ENCODE measurements at places on chromosomes 1 and 21.

GRCh38 chr1:108841703-108842102, 15.2 kb downstream of the AKNAD1 start:
- DNase-seq: no peak

DNA sequence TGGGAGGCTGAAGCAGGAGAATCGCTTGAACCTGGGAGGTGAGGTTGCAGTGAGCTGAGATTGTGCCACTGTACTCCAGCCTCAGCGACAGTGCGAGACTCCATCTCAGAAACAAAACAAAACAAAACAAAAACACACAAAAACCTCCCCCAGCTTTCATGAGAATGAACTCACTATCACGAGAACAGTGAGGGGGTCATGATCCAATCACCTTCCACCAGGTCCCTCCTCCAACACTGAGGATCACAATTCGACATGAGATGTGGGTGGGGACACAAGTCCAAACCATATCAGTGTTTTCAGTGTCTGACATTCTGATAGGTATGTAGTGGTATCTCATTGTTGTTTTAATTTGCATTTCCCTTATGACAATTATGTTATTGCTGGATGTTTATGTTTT, 31.5 kb upstream of the DYRK1A start:
- DNase-seq: no peak

DNA sequence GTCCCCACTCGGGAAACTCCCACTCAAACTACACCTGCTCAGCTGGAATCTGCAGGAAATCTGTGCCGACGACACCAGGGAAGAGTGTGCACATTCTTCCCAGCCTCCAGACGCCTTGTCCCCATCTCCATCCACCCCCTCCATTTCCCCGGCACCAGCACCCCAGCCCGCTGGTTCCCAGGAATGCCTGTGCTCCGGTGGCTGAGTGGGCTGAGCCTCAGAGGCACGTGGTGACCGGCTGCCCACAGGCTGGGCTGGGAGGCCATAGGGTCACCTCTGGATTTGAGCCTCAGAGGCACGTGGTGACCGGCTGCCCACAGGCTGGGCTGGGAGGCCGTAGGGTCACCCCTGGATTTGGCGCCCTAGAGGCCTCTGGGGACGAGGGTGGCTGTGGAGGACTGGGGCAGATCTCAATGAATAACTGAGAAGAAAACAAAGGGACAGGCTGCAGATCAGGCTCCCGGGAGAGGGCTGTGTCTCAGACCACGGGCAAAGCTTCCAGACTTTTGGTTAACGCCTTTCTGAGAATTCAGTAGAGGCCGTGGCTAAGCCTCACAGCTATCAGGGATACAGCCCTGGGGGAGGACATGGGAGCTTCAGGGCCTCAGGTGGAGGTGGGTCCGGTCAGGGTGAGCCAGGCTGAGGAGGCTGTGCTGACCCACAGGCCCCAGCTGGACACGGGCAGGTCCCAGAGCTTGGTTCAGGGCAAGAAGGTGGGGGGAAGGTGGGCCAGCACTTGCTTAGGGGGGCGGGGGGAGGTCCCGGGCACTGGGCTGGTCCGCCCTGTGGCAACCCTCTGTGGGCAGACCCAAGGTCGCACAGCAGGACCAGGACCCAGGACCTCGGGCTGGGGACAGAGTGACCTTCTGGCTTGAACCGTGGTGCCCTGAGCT, 17.3 kb upstream of the TTLL10 start:
- DNase-seq: no peak

DNA sequence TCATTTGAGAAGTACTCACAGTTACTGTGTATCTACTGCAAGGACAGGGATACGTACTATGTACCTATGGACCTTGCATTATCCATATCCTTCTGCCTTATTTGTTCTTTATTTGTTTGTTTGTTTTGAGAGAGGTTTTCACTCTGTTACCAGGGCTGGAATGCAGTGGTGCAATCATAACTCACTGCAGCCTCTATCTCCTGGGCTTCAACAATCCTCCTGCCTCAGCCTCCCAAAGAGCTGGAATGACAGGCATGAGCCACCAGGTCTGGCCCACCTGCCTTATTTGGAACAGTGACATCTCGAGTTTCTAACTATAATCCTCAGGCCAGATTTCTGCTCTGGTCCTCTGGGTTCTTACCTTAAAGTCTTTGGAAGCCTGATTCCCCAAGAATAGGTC, 395.5 kb upstream of the PKN2 start:
- no peak for DNase-seq

DNA sequence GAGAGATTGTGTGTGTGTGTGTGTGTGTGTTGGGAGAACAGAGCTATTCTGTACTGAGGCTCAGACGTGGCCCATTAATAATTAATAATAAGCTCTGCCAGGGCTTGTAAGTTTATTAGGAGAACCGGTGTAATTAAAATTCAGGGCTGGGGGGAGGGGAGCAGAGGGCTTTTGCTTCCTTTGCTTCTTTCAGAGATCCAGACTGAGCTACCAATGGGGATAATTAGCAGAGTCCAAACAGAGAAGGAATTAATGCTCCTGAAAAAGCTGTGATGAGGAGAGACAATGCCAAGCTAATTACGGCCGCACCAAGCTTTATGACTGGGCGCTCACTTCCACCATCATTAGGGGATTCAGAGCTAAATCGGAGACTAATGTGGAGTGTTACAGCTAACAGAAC, 4.5 kb downstream of the SYT6 start:
- DNase-seq: no peak

- no peak for DNase-seq
These were observed 74.1 kb upstream of the ACTRT2 start for GRCh38 chr1:2946999-2947690.

GRCh38 chr1:45892068-45892785, 88.8 kb downstream of the MAST2 start:
- DNase-seq: no peak

- DNase-seq: no peak
These were observed 1.7 kb upstream of the ARHGAP29 start for GRCh38 chr1:94239051-94239450.

- DNase-seq: no peak
These were observed 298.2 kb downstream of the SPATA17 start for GRCh38 chr1:217929213-217929885.

GRCh38 chr1:33036051-33036525, 595 bp downstream of the AK2 start:
- no peak for DNase-seq

DNA sequence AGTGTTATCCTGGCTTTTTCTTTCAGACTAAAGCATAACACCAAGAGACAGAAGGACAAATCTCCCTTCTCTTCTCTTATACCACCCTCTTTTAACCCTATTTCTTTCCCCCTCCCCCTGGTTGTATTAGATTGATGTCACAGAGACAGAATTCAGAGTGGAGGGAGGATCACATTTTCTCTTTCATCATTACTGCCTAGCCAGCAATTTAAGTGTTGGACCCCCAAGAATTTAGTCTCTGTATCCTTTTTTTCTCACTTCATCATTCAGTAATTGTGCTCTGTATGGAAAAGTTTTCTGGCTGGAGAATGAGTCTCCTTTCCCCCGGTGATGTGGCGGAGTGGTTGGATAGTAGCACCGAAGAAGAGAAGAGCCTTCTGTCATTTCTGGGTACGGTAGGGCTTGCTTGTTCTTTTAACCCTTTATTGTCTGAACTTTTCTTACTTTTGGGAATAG, 124.8 kb downstream of the CLEC20A start:
- DNase-seq: no peak

- DNase-seq: no peak
These were observed 7.3 kb downstream of the MRPS6 start for GRCh38 chr21:34080710-34081109.

GRCh38 chr1:33269621-33270020, 13.3 kb downstream of the ZNF362 start:
- DNase-seq: no peak

GRCh38 chr1:149843431-149844041, 55.8 kb upstream of the BOLA1 start:
- no peak for DNase-seq

DNA sequence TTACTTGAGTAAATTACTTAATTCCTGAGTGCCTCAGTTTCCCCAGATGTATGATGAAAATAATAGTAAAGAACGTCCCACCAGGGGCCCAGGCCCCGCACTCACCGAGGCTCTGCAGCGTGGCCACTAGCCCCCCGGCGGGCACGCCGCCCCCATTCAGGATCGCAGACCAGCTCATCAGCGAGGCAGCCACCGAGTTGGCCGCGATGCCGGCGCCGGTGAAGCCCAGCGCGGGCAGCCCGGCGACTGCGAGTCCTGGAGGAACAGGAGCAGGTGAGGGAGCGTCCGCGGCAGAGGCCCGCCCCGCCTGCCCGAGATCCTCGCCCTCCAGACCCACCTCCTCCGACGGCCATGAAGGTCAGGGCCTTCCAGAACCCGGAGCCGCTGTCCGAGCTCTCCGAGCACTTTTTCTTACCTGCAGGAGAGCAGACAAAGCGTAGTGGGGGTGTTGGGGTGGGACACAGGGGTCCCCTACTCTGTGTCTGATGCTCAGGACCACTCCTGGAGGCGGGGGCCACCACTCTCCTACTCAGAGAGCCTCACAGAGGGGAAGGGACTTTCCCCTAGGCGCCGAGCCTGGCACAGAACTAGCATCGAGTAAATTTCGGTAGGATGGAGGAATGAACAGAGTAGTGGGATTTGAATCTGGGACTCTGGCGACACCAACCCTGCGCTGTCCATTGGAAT, 3.7 kb downstream of the IFI6 start:
- DNase-seq: no peak

DNA sequence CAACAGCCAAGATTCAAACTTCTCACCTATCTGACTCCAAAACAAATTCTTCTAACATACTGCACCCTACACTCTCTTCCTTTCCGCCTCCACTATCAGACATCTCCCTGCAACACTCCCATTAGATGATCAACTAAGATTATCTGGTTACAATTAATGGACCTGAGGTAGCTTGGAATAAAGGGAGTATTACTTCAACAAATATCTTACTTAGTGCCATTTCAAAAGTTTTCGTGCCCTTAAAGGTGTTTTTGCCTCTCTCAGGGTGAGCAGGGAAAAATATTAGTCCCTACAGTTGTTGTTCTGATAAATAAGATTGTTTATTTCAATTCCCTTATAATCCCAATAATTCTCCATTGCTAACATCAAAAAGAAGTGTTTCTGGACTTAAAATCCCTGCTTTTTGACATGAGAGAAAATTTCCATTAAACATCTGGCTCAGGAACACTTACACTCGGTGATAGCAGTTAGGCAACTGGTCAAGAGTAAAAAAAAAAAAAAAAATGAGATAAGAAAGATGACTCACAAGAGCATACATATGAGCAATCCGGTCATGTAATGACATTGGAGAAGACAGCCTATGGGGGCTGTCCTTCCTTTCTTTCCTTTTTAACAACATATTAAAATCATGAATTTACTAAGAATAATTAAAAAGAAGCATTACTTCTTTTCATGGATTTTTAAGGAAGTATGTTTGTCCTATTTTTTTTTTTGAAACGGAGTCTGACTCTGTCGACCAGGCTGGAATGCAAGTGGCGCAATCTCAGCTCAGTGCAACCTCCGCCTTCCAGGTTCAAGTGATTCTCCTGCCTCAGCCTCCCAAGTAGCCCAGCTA, 7.6 kb downstream of the RSBN1 start:
- no peak for DNase-seq

- no peak for DNase-seq
These were observed 6.8 kb downstream of the ATP5PO start for GRCh38 chr21:33908760-33909159.

DNA sequence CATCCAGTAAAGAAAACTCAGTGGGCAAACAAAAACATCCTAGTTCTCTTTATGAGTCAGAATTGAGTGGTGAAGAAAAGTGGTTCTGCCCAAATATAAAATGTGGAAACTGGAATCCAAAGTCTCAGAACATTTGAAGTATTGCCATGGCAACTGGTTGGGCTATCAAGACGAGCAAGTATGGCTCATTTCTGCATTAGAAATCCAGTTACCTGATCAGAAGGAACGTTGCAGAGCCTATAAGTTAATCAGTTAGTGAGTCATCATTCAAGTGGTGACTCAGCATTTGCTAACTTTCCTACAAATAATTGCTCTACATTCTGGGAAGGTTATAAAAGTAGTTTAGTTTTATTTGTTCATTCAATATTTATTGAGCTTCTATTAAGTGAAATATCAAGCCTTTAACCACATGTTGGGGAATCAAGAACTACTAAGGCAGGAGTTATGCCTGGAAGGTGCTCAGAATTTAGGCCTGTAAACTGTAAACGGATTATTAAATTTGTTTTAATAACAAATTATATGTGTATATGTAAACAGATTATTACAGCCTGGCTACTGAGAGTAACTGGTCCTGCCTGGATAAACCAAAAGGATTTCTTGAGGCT, 104.3 kb downstream of the PAPPA2 start:
- no peak for DNase-seq

- DNase-seq: no peak
These were observed 22.3 kb downstream of the KCND3 start for GRCh38 chr1:111967067-111967690.

- no peak for DNase-seq
These were observed 740.5 kb upstream of the B3GALT2 start for GRCh38 chr1:193926956-193927355.

DNA sequence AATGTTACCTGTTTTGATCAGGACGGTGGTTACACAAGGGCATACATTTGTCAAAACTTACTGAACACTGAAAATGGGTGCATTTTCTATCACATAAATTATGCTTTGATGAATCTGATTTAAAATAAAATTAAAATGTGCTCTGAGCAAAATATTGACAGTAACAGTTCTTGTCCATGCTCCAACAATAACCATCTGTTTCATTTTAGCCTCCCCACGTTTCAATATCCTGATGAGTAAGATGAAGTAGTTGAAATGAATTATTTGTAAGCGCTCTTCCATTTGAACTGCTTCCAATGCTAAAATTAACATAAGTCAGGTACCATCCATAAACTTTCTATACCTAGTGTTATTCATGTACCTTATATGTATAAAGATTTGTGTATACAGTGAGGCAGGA, 365.4 kb downstream of the LTN1 start:
- DNase-seq: no peak

GRCh38 chr1:168636642-168637111, 60.3 kb downstream of the XCL1 start:
- DNase-seq: no peak

GRCh38 chr1:4564051-4564450, 90.4 kb upstream of the AJAP1 start:
- DNase-seq: no peak

GRCh38 chr1:110756506-110756905, 81.8 kb upstream of the KCNA3 start:
- DNase-seq: no peak

GRCh38 chr1:214848101-214848500, 234.4 kb upstream of the KCNK2 start:
- DNase-seq: no peak

DNA sequence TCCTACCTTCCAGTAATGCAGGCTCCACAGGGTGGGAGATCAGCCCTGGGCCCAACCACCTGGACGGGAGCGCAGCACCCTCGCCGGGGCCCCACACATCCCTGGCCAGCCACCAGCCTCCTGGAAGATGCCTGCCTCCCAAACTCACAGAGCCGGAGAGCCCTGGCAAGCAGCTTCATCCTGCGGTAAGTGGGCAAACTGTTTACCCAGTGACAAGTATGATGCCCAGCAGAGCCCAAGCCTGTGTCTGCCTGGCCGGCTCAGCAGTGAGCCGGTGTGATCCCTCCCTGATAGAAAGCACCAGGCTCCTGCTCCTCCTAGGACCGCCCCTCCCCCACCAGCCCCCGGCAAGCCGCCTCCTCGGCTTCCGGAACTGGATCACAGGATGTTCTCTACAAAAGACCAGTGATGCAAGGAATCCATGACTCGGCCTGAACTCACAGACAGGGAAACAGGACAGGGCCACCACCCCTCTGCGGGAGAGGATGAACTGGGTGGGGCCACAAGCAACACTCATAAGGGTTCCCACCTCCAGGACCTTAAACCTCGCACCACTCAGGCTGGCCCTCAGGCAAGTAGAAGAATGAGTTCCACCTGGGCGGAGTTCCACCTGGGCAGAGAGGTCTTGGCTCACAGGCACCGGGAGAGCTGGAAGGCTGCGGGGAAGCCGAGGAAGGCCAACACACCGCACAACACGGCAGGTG, 7.9 kb downstream of the ACOT7 start:
- no peak for DNase-seq
